ENCODE measurements at places on chromosomes 6 and 20. TPM values are rescaled to one million over a fixed set of nuclear protein-coding genes. Genes with fewer than 3 reads are reported as not detected.

- DNase-seq = peak; percentile 50
These were observed 1.6 kb downstream of the UTRN start for GRCh38 chr6:144286503-144287393.

DNA sequence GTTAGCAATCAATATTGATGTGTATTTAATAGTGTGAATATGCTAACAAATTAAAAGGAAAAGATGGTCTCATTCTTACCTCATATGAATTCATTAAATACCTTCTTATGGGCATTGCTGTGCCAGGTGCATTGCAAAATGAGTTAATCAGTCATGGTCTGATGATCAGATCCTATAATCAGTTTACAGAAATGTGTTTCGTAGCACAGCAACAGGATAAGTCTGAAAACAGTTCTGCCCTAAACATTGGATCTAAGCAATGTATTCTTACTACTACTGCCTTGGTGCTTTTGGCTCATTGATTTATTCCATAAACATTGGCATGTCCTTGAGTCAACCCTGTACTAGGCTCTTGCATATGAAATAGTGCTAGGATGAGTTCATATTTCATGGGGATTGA, 417.0 kb upstream of the JAG1 start:
- no peak for DNase-seq

- no peak for DNase-seq
These were observed 3.1 kb upstream of the MOXD1 start for GRCh38 chr6:132404330-132404729.

DNA sequence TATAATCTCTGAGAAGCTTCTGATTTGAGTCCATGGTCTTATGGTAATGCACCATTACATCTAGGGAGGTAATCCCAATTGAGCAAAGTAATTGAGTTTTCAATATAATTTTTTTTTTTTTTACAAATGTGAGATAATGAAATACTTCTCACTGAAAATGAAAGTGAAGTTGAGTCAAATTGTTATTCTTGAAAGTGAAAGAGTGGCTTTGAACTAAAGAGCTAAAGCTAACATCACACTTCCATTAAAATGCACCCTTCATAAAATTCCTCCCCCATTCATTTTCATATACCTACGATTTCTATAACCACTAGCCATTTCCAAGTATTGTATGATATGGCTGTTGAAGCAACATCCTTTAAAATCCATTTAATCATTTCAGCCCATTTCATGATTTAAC, 149.1 kb upstream of the IMPG1 start:
- DNase-seq = no peak

DNA sequence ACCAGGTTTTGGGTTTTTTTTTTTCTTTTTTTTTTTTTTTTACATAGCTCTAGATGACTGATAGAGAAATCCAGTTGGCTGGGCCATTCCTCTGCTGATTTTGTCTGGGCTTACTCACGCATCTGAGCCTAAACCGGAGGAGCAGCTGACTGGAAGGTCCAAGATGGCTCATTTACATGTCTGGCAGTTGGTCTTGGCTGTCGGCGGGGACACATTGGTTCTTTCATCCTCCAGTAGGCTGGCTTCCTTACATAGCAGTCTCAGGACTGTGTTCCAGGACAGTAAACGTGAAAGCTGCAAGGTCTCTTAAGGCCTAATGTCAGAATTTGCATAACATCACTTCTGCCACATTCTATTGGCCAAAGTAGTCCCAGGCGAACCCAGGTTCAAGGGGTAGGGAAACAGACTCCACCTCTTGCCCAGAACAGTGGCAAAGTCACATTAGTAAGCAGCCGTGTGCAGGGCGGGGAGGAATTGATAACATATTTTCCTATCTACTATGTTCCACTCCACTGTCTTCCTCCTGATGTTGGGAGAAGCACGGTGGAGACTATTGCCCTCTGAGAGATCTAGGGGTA, 87.0 kb downstream of the CDH22 start:
- DNase-seq = no peak

GRCh38 chr6:16562498-16562897, 198.8 kb downstream of the ATXN1 start:
- no peak for DNase-seq

DNA sequence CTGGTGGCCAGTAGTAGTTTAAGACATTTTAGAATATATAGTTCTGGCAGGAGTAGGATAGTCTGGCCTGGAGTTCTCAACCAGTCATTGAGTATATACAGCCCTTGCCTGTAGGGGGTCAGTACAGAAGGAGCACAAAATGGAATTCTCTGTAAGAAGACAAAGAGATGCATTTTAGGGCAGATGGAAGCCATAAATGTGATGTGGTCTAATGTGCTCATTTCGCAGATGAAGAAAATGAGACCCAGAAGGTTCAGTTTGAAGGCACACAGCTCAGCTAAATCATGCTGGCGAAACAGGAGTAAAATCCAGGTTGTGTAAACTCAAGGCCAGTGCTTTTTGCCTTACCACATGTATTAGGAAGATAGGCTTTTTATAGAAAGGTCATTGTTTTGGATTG, 29.6 kb downstream of the QKI start:
- DNase-seq = no peak

- no peak for DNase-seq
These were observed 69.6 kb upstream of the VSTM2L start for GRCh38 chr20:37833221-37833896.

DNA sequence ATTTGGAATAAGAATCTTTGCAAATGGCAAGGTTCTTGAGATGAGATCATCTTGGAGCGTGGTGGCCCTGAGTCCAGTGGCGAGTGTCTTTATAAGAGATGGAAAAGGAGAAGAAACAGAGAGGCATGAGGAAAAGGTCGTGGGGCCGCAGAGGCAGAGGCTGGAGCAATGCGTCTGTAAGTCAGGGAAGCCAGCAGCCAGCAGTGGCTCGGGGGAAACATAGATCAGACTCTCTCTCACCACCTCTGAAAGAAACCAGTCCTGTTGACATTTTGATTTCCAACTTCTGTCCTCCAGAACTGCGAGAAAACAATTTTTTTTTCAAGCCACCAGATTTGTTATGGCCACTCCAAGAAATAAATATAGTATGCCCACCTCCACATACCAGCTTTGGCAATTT, 226.6 kb downstream of the TFAP2C start:
- DNase-seq = no peak

GRCh38 chr6:11428895-11429294, 108.7 kb upstream of the TMEM170B start:
- DNase-seq = no peak

DNA sequence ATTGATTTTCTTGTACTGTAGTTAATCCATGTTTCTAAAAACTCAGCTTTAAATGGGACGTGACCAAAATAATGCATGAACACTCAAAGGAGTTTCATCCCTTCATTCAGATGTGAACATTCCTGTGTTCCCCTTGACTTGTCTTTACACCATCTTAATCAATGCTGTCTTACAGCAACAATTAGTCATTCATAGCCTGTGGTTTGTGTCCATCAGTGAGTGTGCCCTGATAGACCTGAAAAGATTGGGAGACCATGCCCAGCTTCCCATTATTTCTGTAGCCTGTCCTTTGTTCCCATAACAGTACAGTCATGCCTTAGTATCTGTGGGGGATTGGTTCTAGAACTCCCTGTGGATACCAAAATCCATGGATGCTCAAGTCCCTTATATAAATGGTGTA, 23.9 kb downstream of the NT5E start:
- DNase-seq = no peak

DNA sequence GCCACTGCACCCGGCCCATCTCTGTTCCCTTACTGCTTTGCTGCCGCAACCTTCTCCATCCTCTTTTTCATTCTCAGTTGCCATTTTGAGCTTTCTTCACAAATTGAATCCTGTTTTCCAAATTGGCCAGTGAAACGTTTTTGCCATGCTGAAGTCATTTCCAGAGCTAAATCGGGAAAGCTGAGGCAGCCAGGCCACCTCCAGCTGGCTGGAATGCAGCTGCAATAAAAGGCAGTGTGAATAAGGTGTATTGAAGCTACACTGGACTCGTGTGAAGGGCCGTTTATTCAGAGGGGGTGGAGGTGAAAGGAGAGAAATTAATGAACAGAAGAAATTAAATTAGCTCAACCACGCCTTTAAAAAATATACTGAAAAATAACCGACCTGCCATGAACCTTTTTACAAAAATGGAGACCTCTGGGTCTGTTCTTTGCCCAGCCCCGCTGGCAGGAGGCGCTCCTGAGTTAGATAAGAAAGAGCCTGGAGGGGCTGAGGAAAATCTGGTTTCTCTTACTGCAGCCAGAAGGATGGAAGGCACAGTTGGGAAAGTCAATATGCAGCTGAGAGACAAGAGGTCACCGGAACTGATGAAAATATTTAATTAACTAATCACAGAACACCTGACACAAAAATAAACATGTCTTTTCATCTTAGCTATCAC, 283.9 kb downstream of the FOXC1 start:
- DNase-seq = no peak

- peak; percentile 13 for DNase-seq
These were observed 34.9 kb downstream of the PYGB start for GRCh38 chr20:25282796-25283195.

GRCh38 chr20:58099956-58100730, 128.3 kb downstream of the ANKRD60 start:
- no peak for DNase-seq

- no peak for DNase-seq
These were observed 61.2 kb downstream of the TNFAIP3 start for GRCh38 chr6:137928286-137928685.

DNA sequence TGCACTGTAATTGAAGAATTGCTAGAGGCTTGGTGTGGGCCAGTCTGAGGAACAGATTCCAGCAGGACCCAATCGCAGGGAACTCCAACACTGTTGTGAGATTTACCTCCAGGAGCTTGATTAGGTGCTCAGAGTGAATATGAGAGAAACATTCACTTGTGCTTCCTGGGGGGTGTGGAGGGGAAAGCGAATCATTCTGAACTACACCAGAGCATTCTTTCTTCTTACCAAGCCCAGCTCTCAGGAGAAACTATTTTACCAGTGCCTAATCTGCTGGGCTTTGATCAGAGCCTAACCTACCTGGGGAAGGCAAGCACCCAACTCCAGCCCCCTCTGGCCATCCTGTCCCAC, 7.4 kb upstream of the SIRPB1 start:
- DNase-seq = no peak

DNA sequence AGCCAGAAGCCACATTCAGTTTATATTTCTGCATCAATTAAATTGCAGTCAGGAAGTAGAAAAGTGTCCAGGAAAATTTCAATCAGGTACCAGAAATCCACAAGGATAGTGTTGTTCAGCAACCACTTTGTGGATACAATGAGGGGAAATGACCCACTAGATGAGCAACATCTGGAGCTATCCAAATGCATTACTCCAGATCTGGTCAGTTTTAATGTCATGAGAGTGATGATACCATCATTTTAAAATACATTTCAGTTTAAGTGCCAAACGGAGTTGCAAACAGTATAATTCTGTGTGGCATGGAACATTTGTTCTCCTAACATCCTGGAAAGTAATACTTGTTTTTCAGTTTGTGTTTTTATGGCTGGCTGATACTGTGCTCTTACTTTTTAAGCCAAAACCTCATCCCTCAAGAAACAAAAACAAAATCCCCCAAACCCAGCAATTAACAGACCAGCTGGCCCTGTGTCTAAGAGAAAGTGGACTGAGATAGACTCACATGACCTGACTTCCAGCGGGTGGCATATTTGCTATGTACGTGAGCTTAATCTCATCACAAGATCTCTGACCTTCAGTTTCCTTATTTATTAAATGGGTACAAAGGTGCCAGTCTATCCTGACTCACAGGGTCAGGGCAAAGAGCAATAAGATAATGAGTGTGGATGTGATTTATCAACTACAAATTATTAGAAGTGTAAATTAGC, 58.8 kb upstream of the CNKSR3 start:
- DNase-seq = no peak

- no peak for DNase-seq
These were observed 62.2 kb upstream of the PLN start for GRCh38 chr6:118485601-118486550.

DNA sequence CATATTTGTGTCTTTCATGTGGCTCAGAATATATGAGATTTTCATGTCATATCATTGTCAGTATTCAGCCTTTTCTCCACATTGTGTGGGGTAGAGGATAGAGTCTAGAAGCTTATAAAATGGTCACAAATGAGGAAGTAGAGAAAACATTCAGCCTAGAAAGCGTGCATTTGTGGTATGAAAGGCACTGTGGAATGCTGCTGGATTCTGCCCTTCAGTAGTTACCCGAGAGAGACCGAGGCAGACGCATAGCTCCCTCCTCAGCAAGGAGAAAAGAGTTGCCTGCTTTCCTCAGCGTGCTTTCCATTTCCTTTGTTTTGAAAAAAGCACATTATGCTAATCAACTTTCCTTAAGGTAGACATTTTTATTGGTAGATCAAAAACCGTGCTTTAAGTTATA, 28.7 kb downstream of the MYB start:
- DNase-seq = no peak

- DNase-seq = no peak
These were observed 16.0 kb downstream of the PMEPA1 start for GRCh38 chr20:57693670-57694329.

DNA sequence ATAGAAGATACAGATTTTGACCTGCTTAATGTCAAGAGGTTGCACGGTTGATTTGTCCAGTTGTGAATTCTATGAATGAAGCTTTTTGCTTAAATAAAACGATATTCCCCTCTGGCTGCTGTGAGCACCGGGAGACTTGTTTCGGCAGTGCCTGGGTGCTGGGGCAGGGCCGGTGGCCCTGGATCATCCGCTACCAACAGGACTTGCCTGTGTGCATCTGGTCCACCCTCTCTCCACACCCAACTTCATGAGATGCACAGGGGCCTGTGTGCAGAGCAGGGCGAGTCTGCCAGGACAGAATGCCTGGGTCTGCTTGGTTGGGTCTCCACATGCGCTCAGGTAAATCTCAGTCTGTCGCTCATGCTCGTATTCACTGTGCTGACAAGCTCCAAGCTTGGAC, 65.5 kb downstream of the TSHZ2 start:
- DNase-seq = no peak

The SNPH gene
- total RNA-seq = 3.9 TPM

The ECT2L gene
- not detected for total RNA-seq

The PREX1 gene
- total RNA-seq = 29.5 TPM

The TMEM170B gene
- total RNA-seq = 8.5 TPM

The BCAS1 gene
- 0.56 TPM for total RNA-seq

The CSE1L gene
- total RNA-seq = 36.8 TPM

Data from omental fat pad (tissue), 4 donors.